Ovary (tissue), 10 donors: ENCODE measurements at places on chromosomes 4 and X. TPM values are rescaled to one million over a fixed set of nuclear protein-coding genes. Genes with fewer than 3 reads are reported as not detected.
A peak's percentile ranks its signal among the peaks of the same experiment; 100 is the strongest.

- DNase-seq = peak; percentile 76
These were observed at the start of gene GPC4 for GRCh38 chrX:133415276-133416105. Gene GPC4, minus strand, starts transcription at chrX:133415489. Its CDS starts 524 bp downstream, at chrX:133414965.

Gene SUPT20HL1
- not detected for total RNA-seq

Gene DIAPH2
- 21.9 TPM for total RNA-seq

- no peak for DNase-seq
These were observed 95.8 kb downstream of the MGST2 start for GRCh38 chr4:139761461-139761860.

GRCh38 chrX:150616863-150617198 lies 48.4 kb downstream of the MTM1 start:
- no peak for DNase-seq
